ENCODE measurements at places on chromosomes 1 and 21. TPM values are rescaled to one million over a fixed set of nuclear protein-coding genes. Genes with fewer than 3 reads are reported as not detected.

GRCh38 chr1:244341455-244342450, 110.0 kb downstream of the ADSS2 start:
- no peaks in the 10 kb centered on the region for H3K27me3 ChIP-seq
- peaks cover 13% of the 10 kb centered on the region for H3K4me1 ChIP-seq
- H3K27ac ChIP-seq = peak overlapping the region; percentile 38
- peak; percentile 64 for DNase-seq

The COL6A2 gene
- 22.0 TPM for total RNA-seq

- H3K27me3 ChIP-seq = no peaks in the 10 kb centered on the region
- H3K36me3 ChIP-seq = 0 out of 2 replicates have a peak, but pooled peaks cover 6% of the 10 kb centered on the region
- no peak overlapping the region for H3K27ac ChIP-seq
- no peak overlapping the region for H3K4me3 ChIP-seq
- no peak for DNase-seq
- H3K4me1 ChIP-seq = peaks cover 12% of the 10 kb centered on the region
Measured at GRCh38 chr1:202133001-202133400, 10.3 kb downstream of the GPR37L1 start.

The XCL2 gene
- not detected for total RNA-seq
